Activated gamma-delta T cell treated with anti-CD3 and anti-CD28 coated beads, Interleukin-2, amount 50 U/mL, for 16 hours (primary cell): ENCODE measurements at places on chromosomes 4 and X.
A peak's percentile ranks its signal among the peaks of the same experiment; 100 is the strongest.

- no peak for DNase-seq
Observed at GRCh38 chr4:7383266-7383665, 51.5 kb downstream of the PSAPL1 start.

GRCh38 chrX:111823703-111824102, 52.3 kb upstream of the TRPC5OS start:
- DNase-seq: no peak

DNA sequence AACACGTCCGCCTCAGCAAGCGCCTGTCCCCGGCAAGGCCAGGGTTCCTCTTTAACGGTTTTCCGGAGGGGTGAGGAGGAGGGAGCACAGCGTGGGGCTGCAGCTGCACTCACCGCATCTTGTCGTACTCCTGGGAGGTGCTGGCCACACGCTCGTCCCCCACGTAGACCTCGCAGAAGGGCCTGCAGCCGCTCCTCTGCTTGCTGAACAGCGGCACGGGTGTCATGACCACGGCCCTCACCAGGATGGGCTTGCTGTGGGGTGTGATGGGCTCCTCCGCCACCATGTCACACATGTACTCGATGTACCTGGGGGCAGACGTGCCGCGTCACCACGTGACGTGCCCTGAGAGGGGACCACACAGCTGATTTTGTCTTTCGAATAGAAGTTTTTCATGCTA, 51.6 kb upstream of the CPLX1 start:
- DNase-seq: no peak

DNA sequence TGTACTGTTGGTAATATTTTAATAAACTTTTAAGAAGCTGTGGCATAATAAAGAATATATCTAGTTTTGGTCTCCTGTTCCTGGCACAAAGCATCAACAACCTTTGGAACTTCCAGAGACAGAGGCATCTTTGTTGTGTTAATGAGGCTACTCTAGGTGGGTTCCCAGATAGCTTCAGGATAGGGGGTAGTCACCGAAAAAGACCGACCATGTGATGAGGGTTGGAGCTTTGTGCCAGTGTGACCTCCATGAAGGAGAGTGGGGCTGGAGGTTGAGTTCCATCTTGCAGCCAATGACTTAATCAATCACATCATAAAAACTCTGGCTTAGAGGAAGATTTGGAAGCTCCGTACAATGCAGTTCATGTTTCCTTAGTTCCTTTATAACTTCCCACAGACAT, 9.9 kb downstream of the PPAT start:
- no peak for DNase-seq

DNA sequence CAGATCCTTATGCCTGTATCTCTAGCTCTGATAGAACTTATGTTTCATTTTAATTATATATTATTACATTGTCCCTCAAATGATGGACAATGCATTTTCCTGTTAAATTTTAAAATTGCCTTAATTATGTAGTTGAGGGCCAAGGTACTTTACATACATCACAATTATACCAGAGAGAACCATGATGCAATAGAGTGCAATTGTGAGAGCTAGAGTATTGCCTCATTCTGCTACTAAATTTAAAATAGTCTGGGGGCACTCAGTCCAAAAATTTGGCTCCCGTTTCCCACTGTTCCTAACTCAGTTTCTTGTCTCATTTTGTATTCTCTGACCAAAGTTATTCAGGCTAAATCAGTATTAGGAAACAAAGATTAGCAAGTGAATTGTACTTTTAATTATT, 378.5 kb upstream of the ZFP42 start:
- no peak for DNase-seq

GRCh38 chrX:124475358-124475757, 129.0 kb downstream of the SH2D1A start:
- DNase-seq: no peak

- DNase-seq: peak; percentile 48
Observed at GRCh38 chrX:119692191-119693039, 553 bp downstream of the SEPTIN6 start.

GRCh38 chr4:69057620-69058409, 38.5 kb upstream of the UGT2B7 start:
- no peak for DNase-seq
